ENCODE measurements at places on chromosomes 12 and 14.
A peak's percentile ranks its signal among the peaks of the same experiment; 100 is the strongest.

- no peak for DNase-seq
Observed at GRCh38 chr12:40993158-40993557, 195.0 kb upstream of the PDZRN4 start.

- no peak for DNase-seq
Observed at GRCh38 chr14:75602503-75602902, 24.1 kb downstream of the FLVCR2 start.

DNA sequence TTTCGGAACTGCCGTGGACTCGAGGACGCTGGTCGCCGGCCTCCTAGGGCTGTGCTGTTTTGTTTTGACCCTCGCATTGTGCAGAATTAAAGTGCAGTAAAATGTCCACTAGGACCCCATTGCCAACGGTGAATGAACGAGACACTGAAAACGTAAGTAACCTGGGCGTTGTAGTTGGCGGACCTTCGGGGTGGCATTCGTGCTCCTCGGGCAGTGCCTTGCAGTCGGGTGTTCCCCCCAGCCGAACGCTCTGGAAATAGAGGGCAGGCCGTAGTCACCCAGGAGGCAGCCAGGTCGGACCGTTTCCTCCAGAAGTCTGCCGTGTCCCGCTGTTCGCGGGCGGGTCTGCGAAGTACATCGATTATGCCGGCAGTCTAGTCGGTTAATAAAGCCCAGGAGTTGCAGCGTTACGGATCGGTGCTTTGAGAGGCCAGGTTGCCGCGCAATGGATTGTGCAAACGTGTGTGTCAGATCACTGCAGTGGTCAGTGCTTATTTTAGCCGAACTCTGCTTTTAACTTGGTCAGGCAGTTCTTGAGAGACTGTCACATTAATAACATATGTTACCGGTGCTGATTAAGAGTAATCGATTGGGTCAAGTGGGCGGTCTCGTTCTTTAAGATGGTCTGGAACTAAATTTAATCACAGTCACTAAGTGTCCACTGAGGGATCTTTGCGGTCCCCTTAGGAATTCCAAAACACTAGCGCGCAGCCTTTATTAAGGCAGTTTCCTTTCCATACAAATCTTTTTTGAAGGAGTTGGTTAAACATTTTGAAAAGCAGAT lies 906 bp downstream of the MARK3 start:
- peak; percentile 51 for DNase-seq

- no peak for DNase-seq
Observed at GRCh38 chr14:88045705-88046104, 40.8 kb downstream of the GPR65 start.

DNA sequence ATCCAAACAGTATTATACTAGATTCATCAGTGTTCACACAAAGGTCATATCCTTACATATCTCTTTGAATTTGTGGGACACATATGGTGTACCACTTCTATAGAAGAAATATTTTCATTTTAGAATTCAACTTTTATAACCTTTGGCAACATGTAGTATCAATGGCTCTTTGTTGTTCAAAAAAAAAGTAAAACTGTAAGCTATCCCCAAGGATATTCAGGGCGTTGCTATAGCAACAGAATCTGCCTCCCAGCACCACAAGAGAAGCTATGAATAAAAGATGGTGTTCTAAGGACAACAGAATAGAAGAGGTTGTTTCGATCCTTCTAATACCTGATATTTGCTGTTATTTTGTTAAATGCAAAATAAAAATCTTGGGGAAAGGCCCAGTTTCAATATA lies 139.3 kb downstream of the BRMS1L start:
- no peak for DNase-seq

- no peak for DNase-seq
Observed at GRCh38 chr12:23899434-23899833, 50.0 kb downstream of the SOX5 start.

- no peak for DNase-seq
Observed at GRCh38 chr12:42854826-42855225, 265.3 kb upstream of the PRICKLE1 start.

GRCh38 chr14:90547968-90548367 lies 151.1 kb downstream of the CALM1 start:
- DNase-seq, result no peak

DNA sequence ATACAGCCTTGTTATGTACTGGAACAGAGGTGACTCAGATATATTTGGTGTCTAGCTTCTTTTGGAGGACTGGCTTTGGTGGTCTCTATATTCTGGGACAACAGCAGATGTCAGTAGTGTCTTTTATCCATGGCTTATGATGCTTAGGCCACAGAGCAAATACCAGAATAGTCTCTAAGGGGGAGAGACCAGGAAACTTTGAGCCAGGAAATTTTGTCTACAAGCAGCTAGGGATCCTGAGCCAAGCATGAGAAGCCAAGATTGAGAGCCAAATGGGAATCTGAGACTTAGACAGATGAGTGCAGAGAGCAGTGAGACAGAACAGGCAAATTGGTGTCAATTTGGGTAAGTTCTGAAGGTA lies 28.4 kb upstream of the PTPRR start:
- no peak for DNase-seq

GRCh38 chr12:77608271-77608824 lies 222.3 kb upstream of the NAV3 start:
- DNase-seq, result no peak

- no peak for DNase-seq
Observed at GRCh38 chr14:75522224-75522982, at the start of gene BATF. BATF (plus strand) TSS chr14:75522469; CDS start chr14:75522683, 214 bp downstream.

DNA sequence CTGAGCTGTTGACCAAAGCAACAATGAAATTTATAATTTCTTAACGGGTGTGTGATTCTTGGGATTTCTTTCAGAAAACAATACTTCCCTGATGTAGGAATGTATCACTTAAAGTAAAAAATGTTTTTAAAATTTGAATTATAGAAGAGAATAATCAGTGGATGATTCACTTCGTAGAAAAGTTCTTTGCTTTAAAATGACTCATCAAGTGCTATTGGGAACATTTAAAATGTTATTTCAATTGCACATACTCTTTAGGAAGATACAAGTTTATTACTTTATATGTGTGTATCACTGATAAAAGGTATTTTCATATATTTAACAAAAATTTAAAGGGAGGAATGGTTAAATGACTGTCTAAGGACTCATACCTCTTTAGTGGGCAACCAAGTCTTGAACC lies 155.3 kb downstream of the PDE3A start:
- DNase-seq, result no peak

DNA sequence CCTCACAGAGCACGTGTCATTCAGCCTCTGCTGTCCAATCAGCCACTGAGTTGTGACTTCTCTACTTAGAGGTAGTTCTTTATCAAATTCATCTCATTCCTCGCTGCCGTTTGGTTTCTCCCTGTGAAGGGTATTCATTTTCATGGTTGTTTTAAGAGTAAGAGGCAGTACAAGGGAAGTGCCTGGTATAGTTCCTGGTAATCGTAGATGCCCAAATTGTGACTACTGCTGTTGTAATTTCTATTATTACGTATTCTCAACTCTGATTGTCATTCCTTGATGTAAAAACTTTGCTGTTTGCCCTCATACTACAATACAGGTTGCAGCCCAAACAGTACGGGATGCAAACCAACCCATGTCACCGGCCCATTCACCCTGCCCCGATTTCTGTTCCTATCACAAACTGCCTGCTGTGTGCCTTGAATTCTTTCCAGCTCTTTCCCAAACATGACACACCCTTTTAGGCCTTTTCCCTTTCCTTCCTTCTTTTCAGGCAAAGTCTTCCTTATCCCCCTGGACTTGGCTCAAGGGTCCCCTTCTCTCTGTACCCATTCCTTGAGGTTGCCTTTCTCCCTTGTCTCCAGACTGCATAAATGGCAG lies 93.0 kb downstream of the SLC25A47 start:
- no peak for DNase-seq

GRCh38 chr12:124278389-124279101 lies 16.3 kb upstream of the RFLNA start:
- no peak for DNase-seq

GRCh38 chr14:22691171-22691570 lies 47.0 kb upstream of the OR6J1 start:
- DNase-seq, result no peak

GRCh38 chr12:122014781-122015180 lies 6.9 kb upstream of the BCL7A start:
- DNase-seq, result no peak

- DNase-seq, result peak; percentile 62
Observed at GRCh38 chr12:107404981-107405380, 280.6 kb upstream of the PWP1 start.

DNA sequence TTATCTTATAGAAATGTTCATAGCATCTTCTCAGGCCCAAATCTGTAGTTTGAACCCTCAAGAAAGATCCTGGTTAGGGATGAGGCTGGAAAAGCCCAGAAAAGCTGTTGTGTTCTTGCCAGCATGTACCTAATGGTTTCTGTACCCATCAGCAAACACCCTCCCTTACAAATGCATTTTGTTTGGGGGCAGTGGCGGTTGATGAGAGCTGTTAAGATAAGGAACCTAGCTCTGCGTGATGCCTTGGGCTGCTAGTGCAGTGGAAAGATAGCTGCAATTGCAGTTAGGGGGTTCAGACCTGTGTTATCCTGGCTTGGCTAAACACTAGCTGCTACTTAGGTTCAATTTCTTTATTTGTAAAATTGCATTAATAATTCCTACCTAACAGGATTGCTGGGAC lies 3.6 kb downstream of the TPH2 start:
- no peak for DNase-seq

DNA sequence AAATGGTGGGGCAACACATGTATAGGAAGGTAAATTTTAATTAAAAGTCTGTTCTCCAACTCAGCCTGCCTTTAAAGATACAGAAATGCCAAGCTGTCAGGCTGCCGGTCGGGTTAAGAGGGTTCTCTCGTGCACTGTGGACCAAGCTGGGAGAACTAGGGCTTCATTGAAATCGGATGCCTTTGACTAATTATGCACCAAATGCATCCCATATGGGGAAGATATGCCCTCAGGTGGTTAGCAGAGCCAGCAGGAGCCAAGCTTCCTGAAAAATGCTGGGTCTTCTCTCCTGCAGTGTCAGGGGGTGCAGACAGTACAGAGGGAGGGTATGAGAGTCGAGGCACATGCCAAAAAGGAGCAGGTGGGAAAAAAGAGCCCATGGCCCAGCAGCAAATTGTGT lies 236.1 kb downstream of the CACNA1C start:
- DNase-seq, result no peak

- DNase-seq, result no peak
Observed at GRCh38 chr14:24255931-24256711, 6.9 kb downstream of the TGM1 start.

DNA sequence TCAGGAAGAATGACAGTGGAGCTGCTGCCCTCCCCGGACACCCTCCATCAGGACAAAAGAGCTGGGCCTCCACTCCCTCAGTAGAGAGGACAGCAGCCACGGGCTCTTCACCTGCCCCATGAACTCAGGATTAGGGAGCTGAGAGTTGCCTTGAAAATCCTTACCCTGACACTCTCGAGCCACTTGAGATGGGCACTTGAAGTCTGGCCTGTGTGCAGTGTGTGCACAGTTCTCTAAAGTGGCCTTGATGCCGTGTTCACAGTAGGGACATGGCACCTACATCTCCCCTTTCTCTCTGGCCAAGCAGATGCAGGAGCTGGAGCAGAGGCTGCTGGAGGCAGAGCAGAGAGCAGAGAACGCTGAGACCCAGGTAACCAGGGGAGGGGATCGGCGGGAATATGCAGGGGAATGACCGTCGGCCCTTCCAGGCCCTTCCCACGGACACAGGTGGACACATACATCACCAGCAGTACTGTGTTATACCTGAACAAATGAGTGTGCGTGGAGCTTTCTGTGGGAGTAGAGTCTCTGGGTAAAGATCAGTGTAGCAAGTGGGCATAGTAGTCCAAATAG lies 22.5 kb downstream of the PLEKHH1 start:
- no peak for DNase-seq

- DNase-seq, result no peak
Observed at GRCh38 chr12:496736-497135, 37.0 kb downstream of the B4GALNT3 start.

GRCh38 chr12:16587514-16587913 lies 18.4 kb downstream of the LMO3 start:
- DNase-seq, result no peak

DNA sequence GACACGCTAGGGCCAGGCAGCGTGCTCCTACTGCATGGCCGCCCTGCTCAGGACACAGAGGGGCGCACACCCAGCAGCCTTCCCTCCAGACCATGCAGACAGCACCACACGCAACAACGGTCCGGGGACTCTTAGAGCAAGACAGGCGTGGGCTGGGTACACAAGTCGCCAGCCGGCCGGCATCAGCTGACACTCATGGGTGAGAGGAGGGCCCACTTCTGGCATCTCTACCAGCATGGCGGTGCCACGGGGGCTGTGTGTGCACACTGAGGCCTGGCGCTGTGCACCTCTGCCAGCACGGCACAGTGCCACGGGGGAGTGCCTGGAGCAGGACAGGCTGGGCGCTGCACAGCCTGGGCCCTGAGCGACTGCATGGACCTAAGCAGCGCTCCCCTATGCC lies 6.7 kb upstream of the BTBD6 start:
- no peak for DNase-seq

GRCh38 chr12:108768591-108769500 lies 37.5 kb upstream of the CORO1C start:
- no peak for DNase-seq

DNA sequence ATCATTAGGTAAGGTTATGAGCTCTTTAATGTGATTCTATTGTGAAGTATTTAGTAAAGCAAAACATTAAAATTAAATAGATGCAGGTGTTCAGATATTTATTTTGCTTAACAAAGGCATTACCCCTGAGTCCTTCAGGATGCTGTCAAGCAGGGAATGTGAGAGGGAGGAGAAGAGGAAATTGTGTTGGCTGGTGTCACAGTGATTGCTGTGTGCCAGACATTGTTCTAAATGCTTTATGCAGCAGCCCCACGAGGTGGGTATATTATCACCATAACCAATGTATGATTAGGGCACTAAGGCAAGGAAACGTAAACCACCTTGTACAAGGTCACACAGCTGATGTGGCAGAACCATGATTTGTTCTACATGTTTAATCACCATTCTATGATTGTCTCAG lies 80.1 kb downstream of the STAB2 start:
- DNase-seq, result no peak

- DNase-seq, result peak; percentile 77
Observed at GRCh38 chr12:52884526-52885293, 20.2 kb downstream of the KRT8 start.

All from MCF 10A (cell line).